Central memory CD8-positive, alpha-beta T cell (primary cell): ENCODE measurements at places on chromosomes 1 and 21.

DNA sequence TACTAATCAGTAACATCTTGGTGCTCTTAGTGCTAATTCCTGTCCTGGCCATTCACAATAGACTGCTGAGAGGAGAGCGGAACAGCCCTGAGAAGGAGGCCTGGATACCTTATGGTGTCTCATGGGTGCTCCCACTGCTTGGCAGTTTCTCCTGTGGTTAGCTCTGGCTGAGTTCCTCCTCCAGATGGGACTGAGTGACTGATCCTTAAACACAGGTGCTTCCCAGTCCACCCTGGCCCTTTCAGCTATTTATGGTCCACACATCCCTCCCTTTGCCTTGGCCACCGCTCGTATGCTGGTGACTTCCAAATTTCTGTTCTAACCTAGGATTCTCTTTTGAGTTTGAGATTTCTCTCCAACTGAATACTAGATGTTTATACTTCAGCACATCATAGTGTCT, 157.0 kb upstream of the CACNA1E start:
- DNase-seq: no peak

DNA sequence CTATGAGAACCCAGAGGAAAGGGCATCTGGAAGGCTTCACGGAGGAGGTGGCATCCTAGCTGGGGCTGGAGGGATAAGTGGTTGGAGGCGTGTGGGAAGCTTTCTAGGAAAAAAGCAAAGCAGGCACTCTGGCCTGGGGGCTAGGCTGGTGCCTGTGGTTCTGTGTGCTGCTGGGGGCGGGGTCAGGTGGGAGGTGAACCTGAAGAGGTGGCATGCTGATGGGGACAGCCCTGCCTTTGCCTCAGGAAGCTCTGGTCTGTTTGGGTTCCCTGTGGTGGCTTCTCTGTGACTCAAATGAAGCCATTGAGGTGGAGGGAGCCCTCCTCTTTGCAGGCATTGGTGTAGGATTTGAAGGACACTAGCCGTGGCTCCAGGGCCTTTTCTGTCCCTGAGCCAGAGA, 221.6 kb upstream of the POU3F1 start:
- DNase-seq: no peak

DNA sequence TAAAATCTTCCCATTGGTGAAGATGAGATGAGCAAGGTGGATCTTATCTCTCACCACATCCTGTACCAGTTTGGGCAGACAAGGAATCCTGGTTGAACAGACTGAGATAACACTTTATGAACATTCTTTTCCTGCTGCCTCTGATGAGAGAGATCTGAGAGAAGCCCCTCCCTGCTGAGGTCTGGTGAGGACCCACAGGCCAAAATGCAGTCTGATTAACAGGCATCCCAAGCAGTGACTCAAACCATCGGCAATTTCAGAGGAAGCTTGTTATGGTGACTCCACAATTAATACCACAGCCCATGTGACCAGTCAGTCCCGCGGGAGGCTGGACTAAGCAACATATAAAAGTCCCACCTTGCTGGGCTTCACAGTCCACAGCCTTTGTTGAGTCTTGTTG, at the start of gene PRR9:
Gene PRR9 (plus strand): TSS at position 373 of the 400 bp plus-strand sequence. CDS start 561 bp downstream, outside the sequence.
- no peak for DNase-seq

DNA sequence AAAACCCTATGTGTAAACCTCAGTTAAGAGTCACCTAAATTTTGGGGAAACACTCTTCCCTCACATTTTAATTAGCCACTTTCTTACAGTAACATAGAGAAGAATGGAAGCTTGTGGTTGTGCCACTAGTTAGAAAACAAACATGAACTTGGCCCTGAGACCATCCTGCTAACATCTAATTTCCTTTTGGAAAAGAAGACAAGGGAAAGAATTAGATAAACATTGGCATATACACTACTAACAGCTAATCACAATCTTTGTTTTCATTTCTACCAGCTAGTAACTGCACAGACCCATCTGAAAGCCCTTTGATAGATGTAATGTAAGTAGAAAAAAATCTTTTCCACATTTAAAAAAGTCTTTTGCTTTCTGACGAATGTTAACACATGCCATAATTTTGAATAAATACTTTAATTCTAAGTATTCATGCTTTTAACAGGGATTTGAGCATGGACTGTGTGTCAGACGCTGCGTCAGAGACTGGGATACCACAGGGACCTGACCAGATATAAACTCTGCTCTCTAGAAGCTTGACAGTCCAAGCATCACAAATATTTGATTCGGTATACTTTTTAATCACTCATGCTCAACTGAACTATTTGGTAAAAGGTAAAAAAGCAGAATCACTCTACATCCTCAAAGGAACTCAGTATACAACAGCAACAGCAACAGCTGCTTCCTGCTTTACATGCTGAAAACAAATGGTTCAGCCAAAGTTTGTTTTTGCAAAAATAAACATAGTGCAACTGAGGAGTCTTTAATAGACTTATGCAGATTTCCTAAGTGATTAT, 30.2 kb downstream of the DPH5 start:
- no peak for DNase-seq

DNA sequence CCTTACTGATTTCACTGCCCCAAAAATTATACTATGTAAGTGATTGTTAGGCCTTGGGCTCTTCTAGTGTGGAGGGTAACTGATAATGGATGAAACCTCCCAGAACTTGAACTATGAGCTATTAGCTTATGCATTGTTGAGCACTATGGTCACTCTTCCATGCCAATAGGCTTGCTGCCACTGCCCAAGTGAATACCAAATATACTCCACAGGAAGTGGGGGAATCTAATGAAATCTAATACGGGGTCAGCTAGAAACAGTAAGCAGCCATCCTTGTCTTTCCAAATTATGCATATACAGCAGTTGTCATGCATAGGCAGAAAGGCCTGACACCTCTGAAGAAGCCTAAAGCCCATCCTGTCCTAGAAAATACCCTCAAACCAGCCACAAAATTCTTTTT, 198.7 kb upstream of the PTBP2 start:
- no peak for DNase-seq

DNA sequence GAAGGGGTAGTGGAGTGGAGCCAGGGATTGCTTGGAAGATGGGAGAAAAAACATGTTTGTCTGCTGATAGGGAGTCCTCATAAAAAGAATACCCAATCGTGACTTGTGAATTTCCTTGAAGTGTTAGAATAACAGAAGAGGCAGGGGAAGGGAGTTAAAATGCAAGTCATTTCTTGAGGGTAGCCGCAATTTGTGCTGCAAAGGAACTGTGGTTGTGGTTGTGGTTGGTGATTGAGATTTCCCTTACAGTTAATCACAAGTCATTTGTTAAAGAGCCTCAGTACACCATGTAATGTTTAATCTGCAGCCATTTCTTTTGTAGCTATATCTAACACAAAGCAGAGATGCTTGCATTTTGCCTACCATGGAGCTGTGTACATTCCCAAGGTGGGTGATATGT, 38.5 kb upstream of the EGLN1 start:
- peak; percentile 71 for DNase-seq

- DNase-seq: no peak
These were observed 11.4 kb upstream of the IL10RB start for GRCh38 chr21:33254766-33255165.

- DNase-seq: no peak
These were observed 21.7 kb upstream of the C1orf174 start for GRCh38 chr1:3921765-3922164.

DNA sequence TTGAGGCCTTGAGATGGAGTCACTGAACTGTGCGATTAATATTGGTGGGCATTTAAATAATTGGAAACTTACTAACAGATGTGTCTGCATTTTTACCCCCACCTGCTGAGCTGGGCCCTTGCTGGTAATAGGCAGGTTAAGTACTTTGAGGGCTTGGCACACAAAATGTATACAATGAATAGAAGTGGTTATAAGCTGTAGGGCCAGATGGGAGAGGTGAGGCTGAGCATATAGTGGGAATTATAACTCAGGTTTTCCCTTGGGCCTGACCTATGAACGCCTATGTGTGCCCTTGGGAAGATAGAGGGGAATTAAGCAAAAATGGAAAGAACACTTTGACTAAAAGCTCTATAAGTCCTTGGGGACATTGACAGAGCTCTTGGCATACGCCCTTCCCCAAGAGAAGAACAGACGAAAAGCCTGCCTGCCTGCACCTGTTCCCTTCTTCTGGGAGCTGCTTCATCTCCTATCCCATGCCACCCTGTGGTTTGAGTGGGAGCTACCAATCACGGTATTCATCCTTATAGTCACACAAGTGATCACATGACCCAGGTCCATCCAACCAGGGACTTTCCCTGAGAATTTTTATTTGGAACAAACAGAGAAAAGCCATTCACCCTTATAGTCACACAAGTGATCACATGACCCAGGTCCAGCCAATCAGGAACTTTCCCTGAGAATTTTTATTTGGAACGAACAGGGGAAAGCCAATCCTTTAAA, 260.7 kb upstream of the CSF3R start:
- no peak for DNase-seq

DNA sequence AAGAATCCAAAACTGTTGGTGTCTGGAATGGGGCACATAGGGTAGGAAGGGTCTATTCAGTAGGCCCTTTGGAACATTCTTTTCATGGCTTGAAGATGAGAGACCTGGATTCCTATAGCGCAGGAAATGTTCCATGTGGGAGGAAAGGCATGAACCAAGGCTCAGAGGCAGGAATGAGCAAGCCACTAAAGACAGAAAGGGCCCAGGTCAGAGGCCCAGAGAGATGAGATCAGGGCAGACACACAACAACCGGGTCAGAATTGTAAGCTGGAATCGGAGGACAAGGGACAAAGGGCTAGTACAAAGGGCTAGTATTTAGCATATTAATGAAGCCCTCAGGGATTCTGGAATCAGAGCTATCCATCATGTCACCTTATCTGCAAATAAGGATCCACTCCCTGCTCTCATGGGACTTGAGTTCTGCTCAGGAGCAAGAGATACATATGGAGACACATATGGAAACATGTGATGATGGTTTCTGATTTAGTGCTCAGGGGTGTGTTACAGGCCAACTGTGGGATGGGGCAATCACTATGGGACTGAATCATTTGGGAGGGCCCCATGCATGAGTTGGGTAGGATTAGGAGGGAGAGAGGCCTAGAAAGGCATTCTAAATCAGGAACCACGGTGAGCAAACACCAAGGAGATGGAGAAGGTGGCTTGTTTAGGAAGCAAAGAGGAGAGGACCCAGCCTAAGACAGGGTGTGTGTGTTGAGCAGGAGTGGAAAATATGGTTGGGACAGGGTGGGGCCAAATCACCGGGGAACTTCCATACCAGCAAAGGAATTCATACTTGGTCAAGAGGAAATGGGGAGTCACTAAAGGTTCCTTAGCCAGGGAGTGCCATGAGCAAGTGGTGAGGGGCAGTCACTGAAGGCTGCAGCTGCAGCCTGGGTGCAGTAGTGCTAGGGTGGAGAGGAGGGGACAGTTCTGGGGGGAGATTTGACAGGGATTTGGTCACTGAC, 8.6 kb downstream of the NECTIN4 start:
- DNase-seq: no peak

DNA sequence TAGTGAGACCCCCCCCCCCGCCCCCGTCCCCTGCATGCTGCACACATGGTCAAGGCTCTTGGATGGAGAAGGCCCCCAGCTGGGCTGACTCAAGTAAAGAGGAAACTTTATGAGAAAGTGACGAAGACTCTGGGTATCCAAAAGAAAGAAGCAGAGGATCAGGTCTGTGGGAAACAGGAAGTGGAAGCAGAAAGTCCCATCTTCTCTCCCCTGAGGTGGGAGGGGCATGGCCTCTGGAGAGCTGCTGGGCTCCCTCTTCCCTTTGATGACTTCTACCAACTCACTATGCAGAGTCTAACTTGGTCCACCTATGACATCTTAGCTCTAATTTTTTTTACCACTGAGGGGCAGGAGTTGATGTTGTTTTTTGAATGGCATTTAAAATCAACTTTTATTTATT, 42.7 kb upstream of the LIN9 start:
- DNase-seq: no peak

DNA sequence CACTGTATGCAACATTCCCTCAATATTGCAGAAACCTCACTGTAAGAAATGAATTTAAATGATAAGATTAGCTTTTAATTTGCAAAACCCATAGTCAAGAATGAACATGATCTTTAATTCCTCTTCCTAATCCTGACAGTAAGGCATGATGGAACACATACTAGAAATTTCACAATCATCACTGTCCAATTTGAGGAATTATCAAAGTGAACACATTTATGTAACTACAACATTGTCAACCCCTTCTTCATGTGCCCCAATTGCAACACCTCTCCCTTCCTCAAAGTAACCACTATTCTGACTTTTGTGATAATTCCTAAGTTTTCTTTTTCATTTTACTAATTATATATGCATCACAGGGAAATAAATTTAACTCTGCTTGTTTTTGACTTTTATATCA, 103.1 kb downstream of the LHX8 start:
- no peak for DNase-seq

DNA sequence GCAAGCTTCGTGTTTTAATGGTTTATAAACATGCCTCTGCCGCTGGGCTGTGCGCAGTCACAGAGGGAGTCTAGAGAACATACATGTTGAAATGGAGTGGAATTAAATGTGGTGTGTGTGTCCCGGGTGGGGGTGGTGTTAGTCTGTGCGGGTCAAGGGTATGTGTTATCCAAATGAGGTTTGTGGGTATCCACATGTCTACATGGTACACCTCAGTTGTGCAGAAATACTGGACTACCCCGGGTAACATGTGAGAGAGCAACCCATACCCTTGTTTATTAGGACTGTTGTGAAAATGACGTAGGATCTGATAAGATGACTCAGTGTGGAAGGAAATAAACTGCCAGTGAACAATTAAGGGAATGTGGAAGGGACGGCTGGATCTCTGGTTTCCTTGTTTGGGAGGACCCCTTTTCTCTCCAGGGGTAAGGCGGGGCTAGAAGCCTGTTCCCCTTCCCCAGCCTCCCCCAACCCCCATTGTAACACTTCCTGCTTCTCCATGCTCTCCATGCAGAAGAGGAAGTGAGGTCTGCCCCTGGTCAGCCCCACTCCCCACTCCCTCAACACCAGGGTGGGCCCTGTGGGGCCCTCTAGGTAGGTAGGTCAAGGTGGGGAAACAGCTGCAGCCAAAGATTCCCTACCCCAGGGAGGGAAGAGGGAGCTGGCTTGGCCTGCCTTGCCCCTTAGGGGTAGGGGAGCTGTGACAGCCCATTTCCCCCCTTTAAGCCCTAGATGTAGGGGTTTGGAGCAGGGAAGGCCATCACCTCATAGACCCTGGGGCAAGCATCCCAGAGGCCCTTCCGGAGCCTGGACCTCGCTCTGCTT, 690 bp downstream of the EPS8L3 start:
- DNase-seq: no peak

- no peak for DNase-seq
These were observed 104.6 kb upstream of the L1TD1 start for GRCh38 chr1:62090016-62090415.
